ENCODE measurements at places on chromosomes 4 and X.

GRCh38 chr4:38231626-38232025 lies 271.4 kb downstream of the PTTG2 start:
- DNase-seq, result no peak

DNA sequence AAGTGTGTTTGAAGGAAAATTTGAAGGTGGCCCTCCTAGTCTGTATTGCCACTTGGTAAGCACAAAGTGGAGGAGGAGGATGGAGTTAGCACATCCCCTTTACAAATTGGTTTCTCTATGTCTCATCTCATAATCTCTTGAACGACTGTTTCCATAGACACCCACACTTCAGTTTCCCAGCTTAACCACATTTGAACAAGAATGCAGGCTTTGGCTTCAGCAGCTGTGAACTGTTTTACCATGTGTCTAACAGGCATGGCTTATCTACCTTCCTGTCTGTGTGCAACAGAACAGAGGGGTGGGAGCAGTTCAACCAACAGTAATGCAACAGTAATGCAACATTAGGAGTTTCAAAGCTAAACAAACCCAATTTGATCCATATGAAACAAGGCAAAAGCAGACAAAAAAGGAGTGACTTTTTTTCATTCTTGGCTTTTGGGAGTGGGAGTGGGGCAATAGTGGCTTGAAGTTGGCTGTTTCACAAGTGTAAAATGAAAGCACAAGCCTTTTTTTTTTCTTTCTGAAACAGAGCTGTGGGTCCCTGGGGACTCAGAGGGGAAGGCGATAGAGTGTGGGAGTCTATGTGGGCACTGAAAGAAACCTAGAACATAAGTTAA lies 108.0 kb downstream of the ITM2A start:
- DNase-seq, result no peak

DNA sequence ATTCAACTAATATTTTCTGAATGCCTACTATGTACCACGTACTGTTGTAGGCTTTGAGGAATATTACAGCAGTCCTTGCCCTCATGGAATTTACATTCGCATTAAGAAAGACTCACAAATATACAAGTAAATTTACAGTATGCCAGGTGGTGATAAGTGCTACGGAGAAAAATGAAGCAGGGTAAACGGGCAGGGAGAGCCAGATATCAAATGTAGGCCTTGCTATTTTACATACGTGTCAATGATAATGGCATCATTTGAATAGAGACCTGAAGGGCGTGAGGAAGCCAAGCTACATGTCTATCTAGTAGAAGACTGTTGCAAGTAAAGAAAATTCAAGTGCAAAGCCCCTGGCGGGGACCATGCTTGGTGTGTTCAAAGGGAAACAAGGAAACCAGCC lies 65.2 kb downstream of the AMMECR1 start:
- DNase-seq, result no peak

GRCh38 chrX:118751950-118752783 lies 24.8 kb downstream of the IL13RA1 start:
- no peak for DNase-seq

GRCh38 chr4:52995360-52996030 lies 133.4 kb downstream of the RASL11B start:
- no peak for DNase-seq
